Spleen (tissue), 13 donors: ENCODE measurements at places on chromosomes 7 and 10. TPM values are rescaled to one million over a fixed set of nuclear protein-coding genes. Genes with fewer than 3 reads are reported as not detected.

TAS2R5 gene
- total RNA-seq: 1.7 TPM

MGAM2 gene
- 2.9 TPM for total RNA-seq

DNA sequence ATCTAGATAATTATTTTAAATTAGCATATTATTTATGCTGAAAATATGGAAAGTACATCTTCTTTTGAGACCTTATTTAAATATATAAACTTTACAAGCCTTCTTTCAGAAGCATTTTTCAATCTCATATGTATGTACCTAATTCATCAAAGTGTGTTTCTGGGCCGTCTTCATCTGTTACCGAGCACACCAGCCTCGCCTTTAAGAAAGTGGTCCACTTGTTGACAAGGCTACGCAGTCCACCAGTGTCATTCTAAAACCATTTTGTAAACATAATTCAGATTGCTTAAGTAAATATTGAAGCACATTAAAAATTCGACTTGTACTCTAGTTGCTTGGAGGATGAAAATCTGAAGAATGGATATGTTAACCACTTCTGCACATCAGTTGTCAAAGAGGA lies 116.3 kb downstream of the SEMA3C start:
- DNase-seq: no peak

- no peak for DNase-seq
Observed at GRCh38 chr7:108596560-108596959, 26.9 kb downstream of the DNAJB9 start.

GRCh38 chr10:112509558-112510291 lies 62.7 kb downstream of the VTI1A start:
- no peak for DNase-seq

GRCh38 chr7:103063895-103064294 lies 10.7 kb downstream of the FBXL13 start:
- no peak for DNase-seq

DNA sequence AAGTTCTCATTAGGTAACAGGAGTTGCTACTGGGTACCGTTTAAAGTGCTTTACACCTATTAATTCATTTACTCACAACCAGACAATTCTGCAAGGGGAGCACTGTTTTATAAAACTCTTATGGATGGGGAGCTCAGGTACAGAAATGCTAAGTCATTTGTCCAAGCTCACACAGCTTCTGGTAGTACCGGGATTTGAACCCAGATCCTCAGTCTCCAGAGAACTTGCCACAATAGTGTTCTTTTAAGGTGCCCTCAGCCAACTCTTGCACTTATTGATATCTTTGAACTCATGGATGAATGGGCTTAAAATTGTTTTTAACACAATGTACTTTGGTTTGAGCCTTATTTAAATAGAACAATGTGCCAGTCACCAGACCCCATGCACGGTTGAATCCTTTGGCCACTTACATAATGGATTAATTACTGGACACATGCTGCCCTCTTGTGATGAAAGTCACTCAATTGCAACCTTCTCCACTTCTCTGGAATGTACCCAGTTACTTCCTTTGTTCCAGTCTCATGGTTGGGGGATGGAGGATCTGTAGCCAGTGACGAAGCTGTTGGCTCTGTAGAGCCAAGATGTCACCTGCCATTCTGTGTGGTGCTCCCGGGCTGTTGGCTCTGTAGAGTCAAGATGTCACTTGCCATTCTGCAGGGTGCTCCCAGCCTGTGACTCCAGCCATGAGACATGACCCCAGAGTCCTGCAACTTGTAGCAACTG lies 65.6 kb downstream of the NOD1 start:
- no peak for DNase-seq

DNA sequence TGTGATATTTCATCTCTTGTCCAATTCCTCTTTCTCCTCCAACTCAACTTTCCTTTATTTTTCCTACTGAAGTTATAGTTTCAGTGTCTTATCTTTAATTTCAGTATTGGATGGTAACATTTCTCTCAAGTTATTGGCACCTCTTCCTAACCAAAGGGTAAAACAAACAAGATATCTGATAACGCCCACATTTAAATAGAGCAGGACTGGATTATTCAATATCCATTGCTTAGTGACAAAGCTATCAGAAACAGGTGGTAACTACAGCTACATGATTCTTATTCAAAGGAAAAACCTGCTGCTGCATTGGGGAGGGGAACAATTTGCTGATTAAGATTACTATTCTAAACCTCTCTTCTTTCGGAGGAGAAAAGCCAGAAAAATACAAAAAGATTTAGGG lies 87.8 kb downstream of the TAF3 start:
- DNase-seq: no peak

GRCh38 chr10:91389636-91390512 lies 20.3 kb upstream of the HECTD2 start:
- no peak for DNase-seq

GRCh38 chr7:133678137-133678814 lies 425.4 kb downstream of the EXOC4 start:
- no peak for DNase-seq

DNA sequence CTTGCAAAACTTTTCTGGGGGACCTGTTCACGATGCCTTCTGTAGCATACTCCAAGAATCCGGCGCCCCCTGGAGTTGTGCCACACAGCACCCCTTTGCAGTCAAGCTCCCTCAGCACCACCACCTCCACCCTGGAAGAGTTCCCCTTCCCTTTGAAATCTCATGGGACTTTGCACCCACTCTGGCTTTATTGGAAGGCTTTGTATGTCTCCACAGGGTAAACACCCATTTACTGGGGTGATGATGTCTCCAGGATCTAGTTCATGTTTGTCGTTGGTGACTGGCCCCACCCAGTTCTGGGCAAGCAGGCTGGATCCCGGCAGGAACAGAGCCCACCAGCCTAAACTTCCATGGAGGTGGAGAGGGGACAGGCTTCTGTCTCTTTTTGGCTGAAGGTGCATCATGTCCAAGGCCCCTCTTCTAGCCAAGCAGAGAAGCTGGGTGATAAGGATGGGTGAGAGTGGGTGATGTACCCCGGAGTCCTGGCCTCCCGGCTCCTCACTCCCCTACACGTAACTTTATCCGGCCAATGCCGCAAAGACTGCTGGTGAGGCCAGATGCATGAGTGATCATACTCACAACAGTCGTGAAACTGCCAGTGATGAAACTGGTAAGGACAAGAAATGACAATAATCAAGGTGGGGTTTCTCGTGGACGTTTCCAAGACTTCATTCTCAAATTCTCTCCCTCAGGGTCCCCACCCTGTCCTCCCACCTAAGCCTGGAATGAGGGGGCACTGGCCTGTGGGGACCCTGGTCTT lies 695 bp upstream of the CLDN4 start:
- DNase-seq: no peak

- DNase-seq: no peak
Observed at GRCh38 chr10:88249450-88249849, 333.7 kb downstream of the RNLS start.

DNA sequence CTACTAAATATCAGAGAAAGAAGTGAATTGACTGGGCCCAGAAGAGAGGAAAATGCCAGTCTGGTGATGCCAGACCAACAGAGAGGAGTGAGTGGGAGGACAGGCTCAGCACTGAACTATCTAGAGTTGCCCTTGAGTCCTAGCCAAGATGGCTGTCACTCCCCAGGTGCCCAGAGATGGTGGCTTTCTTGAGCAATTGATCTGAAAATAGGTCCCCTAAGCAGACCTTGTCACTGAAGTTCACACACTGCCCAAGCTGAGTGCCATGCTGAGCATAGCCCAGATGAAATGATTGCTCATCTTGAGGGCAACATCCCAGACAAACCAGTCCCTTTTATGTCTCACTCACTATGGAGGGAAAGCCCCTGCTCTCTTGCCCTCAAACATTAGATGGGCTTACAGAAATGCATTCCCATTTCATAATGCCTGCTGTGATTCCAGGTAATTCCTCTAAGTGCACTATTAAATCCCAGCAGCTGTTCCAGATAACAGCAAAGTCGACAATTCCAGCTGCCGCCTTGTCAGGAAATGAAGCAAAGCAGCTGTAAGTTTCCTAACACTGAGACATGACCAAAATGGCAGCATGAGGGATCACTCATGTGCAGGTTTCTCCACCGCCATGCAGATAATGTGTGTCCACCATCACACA lies 329.4 kb downstream of the KCNMA1 start:
- no peak for DNase-seq
